Psoas muscle (tissue), 8 donors: ENCODE measurements at places on chromosomes 11 and 22.

DNA sequence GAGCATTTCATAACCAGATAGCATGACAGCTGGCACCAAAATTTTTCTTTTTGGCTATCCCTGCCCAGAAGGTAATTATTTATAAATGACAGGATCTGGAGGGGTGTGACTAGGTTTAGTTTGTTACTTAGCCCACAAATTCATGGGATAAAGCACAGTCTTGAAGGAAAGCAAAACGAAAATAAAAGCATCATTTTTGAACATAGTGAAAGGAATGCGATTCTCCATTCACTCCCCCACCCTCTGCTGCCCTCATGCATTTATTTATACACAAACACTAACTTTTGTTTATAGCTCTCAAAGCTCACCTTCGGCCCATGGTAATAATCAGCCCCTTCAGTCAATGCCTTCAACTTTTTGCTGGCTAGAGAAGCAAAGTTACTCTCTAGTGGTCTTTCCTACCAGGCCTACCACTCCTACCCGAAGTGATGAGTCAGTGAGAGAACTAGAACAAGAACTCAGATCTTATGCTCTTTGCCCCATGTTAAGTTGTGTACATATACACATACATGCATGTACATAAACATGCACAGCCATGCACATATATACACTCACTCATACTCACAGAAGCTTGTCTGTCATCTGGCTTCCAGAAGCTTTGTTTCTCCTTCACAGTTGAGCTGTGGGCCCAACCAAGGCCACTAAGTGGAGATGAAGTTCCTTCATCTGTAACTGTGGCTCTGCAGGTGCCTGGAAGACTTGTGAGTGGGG lies 22.6 kb downstream of the CALCA start:
- DNase-seq = no peak

DNA sequence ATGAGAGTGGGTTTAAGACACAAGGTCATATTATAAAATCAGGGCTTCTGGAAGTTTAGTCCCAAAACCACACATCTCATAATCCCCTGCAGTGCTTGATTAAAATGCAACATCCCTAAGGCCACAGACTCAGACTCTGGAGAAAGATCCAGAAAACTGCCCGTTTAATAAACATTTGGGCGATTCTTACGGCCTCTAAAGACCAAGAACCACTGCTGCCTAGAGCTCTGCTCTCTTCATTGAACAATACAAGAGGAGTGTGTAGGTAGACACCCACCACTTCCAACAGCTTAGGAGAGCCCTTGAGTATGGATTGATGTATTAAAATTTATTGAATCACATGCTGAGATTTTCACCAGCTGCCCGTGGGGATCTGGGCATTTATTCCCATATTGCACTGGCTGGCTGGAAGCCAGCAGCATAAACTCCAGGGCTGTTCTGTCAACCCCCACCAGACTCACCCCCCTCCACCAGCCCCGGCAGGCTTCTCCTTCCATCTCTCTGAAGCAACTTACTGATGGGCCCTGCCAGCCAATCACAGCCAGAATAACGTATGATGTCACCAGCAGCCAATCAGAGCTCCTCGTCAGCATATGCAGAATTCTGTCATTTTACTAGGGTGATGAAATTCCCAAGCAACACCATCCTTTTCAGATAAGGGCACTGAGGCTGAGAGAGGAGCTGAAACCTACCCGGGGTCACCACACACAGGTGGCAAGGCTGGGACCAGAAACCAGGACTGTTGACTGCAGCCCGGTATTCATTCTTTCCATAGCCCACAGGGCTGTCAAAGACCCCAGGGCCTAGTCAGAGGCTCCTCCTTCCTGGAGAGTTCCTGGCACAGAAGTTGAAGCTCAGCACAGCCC lies 749 bp upstream of the BEST1 start:
- DNase-seq = peak; percentile 83

GRCh38 chr11:1844221-1845094 lies 5.7 kb downstream of the TNNI2 start:
- DNase-seq = peak; percentile 83

GRCh38 chr11:20536784-20537183 lies 62.6 kb upstream of the SLC6A5 start:
- no peak for DNase-seq

GRCh38 chr22:26169315-26170111 lies at the start of gene SEZ6L:
Gene SEZ6L, plus strand, starts transcription at chr22:26169462. Its CDS starts 208 bp downstream, at chr22:26169670.
- DNase-seq = peak; percentile 57

- DNase-seq = peak; percentile 63
Observed at GRCh38 chr22:29093501-29094300, 20.9 kb downstream of the KREMEN1 start.

- DNase-seq = no peak
Observed at GRCh38 chr11:76167590-76167989, 38.7 kb downstream of the WNT11 start.

GRCh38 chr22:42134100-42135020 lies 3.8 kb upstream of the CYP2D6 start:
- DNase-seq = no peak

DNA sequence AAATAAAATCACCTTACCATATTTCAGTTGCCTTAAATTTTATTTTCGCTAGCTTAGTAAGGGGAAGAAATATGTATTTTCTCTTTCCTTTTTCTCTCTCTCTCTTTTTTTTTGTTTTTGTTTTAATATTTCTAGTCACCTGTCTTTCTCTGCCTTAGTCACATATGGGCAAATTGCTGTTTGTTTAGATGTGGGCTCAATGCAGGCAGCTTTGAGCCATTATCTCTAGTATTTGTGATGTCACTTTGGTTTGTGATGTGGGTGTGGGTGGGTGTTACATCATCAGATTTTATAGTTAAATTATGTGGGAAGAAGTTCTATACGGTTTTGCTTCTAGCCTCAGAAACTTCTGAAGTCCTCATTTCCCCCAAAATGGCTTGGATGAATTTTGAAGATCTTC lies at the start of gene C22orf31:
Gene C22orf31, minus strand, starts transcription at position 59 of the 400 bp plus-strand sequence. Its CDS starts 39 bp downstream, at position 20.
- DNase-seq = no peak

- DNase-seq = no peak
Observed at GRCh38 chr11:123111465-123111864, 49.5 kb upstream of the HSPA8 start.

DNA sequence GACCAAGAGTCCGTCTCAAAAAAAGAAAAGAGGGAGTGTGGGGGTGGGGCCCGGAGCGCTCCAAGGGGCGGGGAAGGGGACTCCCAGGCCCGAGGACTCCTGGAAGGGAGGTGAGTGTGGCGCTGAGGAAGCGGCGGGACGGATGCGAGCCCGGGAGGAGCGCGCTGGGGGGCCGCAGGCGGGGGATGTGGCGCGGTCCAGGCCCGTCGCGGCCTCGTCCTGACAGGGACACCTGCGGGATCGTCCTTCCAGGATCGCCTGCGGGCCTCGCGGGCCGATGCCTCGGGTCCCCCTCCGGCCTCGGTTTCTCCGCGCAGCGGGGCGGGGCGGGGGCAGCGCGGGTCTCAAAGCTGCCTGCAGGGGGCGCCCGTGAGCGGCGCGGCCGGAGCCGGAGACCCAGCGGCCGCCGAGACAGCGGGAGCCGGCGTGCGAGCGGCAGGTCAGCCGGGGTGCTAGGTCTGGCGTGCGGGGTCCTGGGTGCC lies 3.8 kb upstream of the ADORA2A start:
- DNase-seq = peak; percentile 66
